ENCODE measurements at places on chromosomes 16 and 17.

DNA sequence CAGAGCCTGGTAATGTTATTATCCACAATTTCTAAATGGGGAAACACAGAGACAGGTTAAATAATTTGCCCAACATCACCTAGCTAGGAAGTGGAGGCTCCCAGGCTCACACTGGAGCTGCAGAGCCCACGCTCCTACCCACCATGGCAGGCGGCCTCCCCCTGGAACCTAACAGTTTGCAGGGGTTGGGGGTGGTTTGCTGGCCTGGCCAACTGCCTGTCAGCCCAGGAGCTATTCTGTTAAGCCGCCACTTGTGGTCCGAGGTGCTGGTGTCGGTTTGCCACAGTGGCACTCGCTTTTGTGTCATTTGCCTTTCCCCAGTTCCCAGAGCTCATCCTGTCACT, 3.6 kb downstream of the PRCD start:
- no peaks in the 10 kb centered on the region for H3K27me3 ChIP-seq
- H3K36me3 ChIP-seq = no peaks in the 10 kb centered on the region
- DNase-seq = no peak
- H3K4me1 ChIP-seq = peaks cover 20% of the 10 kb centered on the region

DNA sequence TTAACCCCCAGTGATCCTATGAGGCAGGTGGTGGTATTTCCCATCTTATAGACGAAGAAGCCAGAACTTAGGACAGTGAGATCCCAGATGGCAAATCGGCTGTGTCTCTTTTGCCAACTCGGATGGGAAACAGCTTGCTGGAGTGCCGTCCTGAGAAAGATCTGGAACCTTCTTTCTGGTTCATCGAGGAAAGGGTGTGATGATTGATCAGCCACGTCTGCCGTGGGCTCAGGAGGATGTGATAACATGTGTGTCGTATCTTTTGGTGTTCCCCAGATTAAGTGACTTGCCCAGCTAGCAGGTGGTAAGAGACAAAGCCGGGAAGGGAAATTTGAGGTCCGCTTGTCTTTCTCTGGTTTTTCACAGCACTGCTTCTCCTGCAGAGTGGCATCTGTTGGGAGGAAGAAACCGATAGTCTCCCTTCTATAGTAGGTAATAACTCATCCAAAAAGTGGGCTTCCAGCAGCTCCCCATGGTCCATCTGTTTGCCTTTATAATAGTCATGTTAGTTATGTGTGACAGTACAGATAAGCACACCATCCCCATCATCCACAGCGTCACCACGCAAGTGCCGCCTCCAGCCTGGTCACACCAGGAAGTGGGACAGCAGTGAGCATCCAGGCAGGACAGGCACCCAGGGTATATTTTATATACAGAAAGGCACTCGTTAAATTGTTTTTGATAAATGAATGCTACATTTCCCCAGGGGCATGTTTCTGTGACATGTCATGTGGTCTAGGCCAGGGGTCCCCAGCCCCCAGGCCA, 175.5 kb downstream of the KATNIP start:
- no peaks in the 10 kb centered on the region for H3K27me3 ChIP-seq
- H3K4me3 ChIP-seq = no peak overlapping the region
- H3K36me3 ChIP-seq = no peaks in the 10 kb centered on the region
- peak overlapping the region; percentile 71 for H3K27ac ChIP-seq
- peaks cover 23% of the 10 kb centered on the region for H3K4me1 ChIP-seq

DNA sequence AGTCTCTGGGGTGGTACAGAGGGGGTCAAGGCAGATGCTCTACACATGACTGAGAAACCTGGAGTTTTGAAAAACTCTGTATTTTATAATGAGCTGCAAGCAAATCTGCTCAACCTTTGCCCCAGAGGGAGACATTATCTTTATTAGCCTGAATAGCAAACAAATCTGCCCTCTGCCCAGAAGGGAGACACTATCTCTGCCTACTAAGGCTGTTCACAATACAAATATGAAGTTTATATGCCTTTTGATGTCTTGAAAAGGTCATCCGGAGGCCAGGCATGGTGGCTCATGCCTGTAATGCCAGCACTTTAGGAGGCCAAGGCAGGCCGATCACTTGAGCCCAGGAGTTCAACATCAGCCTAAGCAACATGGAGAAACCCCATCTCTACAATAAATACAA, 11.0 kb upstream of the XYLT1 start:
- no peak overlapping the region for H3K4me3 ChIP-seq
- DNase-seq = no peak
- H3K27me3 ChIP-seq = no peaks in the 10 kb centered on the region
- H3K4me1 ChIP-seq = peaks cover 7% of the 10 kb centered on the region
- H3K36me3 ChIP-seq = no peaks in the 10 kb centered on the region
- H3K27ac ChIP-seq = no peak overlapping the region

- no peaks in the 10 kb centered on the region for H3K27me3 ChIP-seq
- no peak overlapping the region for H3K27ac ChIP-seq
Measured at GRCh38 chr16:84370723-84371552, 2.6 kb downstream of the ATP2C2 start.

DNA sequence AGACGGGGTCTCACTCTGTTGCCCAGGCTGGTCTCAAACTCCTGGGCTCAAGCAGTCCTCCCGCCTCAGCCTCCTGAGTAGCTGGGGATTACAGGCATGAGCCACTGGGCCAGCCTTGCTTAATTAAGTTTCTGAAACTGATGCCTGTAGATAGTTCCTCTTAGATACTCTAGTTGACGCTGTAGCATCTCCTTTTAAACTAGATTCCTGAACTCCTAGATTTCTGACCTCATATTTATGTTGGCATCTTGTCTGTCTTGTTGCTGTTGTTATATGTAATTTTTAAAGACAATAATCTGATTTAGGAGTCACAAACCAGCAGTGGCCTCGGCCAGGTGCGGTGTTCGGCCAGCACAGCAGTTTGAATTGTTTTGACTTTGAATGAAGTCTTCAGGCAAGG, 37.5 kb downstream of the DHRS7B start:
- H3K4me1 ChIP-seq = no peaks in the 10 kb centered on the region
- no peak for DNase-seq
- no peak overlapping the region for H3K27ac ChIP-seq
- no peak overlapping the region for H3K4me3 ChIP-seq

DNA sequence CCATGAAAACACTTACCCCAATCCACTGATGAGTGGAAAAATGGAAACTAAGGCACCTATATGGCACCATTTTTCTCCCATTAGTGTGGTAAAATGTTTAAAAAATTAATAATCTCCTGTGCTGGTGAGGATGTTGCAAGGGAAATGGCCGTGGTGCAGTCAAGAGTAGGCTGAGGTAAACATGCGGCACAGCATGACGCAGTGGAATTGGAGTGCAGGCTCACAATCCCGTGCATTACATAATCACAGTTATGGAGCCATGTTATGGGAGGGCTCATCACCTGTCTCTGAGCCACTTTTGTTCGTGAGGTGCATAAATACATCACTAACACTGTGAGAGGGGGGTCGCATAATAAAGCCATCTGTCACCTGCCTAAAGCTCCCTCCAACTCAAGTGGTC, 164.4 kb upstream of the XYLT1 start:
- H3K27ac ChIP-seq = no peak overlapping the region
- no peaks in the 10 kb centered on the region for H3K4me1 ChIP-seq
- DNase-seq = no peak
- no peaks in the 10 kb centered on the region for H3K27me3 ChIP-seq
- no peaks in the 10 kb centered on the region for H3K36me3 ChIP-seq

GRCh38 chr17:62705778-62706597, 78.5 kb downstream of the MRC2 start:
- H3K4me1 ChIP-seq = no peaks in the 10 kb centered on the region
- H3K36me3 ChIP-seq = no peaks in the 10 kb centered on the region
- no peaks in the 10 kb centered on the region for H3K27me3 ChIP-seq
- no peak overlapping the region for H3K27ac ChIP-seq
- DNase-seq = no peak

DNA sequence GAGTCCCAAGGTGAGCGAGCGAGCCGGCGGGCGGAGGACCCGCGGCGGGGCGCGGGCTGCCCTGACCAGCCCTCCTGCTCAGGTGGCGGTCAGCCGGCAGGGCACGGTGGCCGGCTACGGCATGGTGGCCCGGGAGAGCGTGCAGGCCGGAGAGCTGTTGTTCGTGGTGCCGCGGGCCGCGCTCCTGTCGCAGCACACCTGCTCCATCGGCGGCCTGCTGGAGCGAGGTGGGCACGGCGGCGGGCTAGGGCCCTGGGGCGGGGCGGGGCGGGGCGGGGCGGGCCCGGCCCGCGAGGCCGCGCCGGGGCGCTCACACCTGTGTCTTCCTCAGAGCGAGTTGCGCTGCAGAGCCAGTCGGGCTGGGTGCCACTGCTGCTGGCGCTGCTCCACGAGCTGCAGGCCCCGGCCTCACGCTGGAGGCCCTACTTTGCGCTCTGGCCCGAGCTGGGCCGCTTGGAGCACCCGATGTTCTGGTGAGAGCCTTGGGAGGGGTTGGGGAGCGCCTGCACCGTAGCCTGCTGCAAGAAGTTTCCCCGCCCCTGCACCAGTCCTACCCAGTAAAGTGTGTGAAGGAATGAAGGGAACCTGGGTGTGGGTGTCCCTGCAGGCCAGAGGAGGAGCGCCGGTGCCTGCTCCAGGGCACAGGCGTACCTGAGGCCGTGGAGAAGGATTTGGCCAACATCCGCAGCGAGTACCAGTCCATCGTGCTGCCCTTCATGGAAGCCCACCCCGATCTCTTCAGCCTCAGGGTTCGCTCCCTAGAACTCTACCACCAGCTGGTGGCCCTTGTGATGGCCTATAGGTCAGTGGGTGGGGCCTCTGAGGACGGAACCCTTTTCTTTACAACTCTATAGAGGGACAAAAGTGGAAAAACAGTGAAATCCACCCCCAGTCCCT, 802 bp downstream of the SETD6 start:
- no peaks in the 10 kb centered on the region for H3K27me3 ChIP-seq
- H3K4me3 ChIP-seq = peak overlapping the region; percentile 87
- DNase-seq = peak; percentile 66
- H3K36me3 ChIP-seq = peaks cover 40% of the 10 kb centered on the region
- peaks cover 9% of the 10 kb centered on the region for H3K4me1 ChIP-seq
- H3K27ac ChIP-seq = peak overlapping the region; percentile 18

DNA sequence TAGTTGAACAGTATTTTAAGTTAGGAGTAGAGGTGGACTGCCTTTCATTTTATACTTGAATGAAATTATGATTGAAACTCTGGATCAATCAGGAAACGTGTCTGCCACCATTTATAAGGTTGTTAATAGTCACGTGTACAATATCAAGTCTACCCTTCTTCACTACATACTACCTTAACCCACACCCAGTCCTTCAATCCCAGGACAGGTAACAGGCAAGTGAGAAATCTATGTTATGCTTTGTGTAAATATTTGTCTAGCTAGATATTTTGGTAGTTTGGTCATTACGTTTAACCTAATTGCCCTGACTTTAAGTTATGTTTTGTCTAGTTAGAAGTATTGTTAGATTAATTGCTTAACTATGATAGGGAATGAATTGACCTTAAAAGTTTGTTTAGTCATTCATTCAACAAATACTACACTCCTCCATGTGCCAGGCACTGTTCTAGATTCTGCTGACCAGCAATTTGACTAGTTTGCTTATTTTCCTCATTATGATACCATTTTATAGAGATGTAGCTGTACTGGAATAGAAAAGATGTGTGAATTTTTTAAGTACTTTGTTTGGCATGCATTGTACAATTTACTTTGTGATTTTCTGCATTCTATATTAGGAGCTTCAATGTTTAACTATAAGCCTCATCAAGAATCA, 72.0 kb downstream of the NQO1 start:
- H3K36me3 ChIP-seq = peaks cover 41% of the 10 kb centered on the region
- H3K4me3 ChIP-seq = no peak overlapping the region
- no peaks in the 10 kb centered on the region for H3K27me3 ChIP-seq
- no peak overlapping the region for H3K27ac ChIP-seq
- H3K4me1 ChIP-seq = no peaks in the 10 kb centered on the region

DNA sequence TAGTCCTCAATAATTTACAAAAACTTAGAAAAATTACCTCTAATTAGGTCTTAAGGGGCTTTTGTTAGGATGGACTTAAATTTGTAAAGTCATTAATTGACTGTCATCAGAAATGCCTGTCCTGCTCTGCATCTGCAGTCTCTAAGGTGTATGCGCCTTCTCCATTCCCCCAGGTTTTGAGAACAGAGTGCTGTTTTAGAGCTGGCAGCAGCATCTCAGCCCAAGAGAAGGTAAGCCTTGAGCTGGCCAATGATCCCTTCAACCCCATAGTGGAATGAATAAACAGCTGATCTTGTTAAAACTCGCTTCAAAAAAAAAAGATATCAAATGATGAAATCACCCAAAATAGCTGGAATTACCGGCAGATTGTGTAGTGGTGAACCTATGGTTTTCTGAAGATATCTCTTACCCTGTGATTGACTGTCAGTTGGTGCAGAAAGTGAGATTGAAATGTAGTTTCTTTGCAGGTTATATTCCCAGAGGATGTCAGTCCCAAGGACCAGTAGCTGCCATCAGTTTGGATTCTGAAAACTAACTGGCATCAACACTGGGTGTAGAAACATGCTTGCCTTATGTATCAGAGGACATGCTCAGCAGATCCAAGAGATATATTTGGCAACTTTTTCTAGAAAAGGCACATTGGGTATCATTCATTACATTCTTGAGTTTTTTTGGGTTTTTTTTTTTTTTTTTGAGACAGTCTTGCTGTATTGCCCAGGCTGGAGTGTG, 25.7 kb downstream of the TRPV2 start:
- peaks cover 48% of the 10 kb centered on the region for H3K4me1 ChIP-seq
- H3K27ac ChIP-seq = no peak overlapping the region
- peaks cover 23% of the 10 kb centered on the region for H3K36me3 ChIP-seq
- H3K4me3 ChIP-seq = no peak overlapping the region
- no peaks in the 10 kb centered on the region for H3K27me3 ChIP-seq

GRCh38 chr16:87216841-87217275, 100.3 kb downstream of the C16orf95 start:
- no peaks in the 10 kb centered on the region for H3K36me3 ChIP-seq
- DNase-seq = no peak

DNA sequence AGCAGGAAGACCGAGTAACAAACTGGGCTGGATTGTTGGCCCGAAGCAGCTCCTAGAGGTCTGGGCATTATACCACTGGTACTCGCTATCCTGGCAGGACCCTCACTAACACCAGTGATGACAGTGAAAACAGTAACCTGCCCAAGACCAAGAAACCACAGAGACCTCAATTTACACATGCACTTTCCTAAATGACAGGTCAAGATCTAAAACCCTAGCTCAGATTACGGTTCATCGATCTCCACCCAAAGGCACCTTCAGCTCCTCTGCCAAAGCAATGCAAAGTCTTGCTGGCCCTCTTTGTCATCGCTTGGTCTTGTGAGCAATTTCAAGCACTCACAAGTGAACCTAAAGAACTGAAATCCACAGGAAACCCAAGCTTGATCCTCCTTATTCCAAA, 1.5 kb downstream of the PIP4K2B start:
- H3K27me3 ChIP-seq = no peaks in the 10 kb centered on the region
- peaks cover 14% of the 10 kb centered on the region for H3K36me3 ChIP-seq
- H3K4me3 ChIP-seq = no peak overlapping the region
- H3K27ac ChIP-seq = peak overlapping the region; percentile 99

DNA sequence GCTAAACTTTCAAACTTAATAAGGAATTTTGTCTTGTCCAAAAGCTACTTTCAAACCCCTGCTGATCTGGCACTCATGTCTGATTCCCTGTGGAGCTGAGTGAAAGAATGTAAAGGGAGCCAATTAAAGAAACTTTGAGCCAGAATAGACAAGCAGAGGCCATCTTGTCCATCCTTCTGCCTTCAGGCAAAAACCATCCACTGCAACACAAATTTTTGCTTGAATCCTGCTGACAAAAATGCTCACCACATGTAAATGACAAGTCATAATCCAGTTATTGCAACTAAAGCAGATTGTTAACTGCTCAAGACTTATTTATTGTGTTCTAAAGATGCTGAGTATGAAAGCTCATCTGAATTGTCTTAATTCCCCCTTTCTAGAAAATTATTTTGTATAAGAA, 124.0 kb upstream of the HLF start:
- no peaks in the 10 kb centered on the region for H3K4me1 ChIP-seq
- H3K27ac ChIP-seq = no peak overlapping the region
- no peaks in the 10 kb centered on the region for H3K36me3 ChIP-seq
- no peak overlapping the region for H3K4me3 ChIP-seq

- no peak overlapping the region for H3K4me3 ChIP-seq
- peaks cover 20% of the 10 kb centered on the region for H3K4me1 ChIP-seq
- no peaks in the 10 kb centered on the region for H3K36me3 ChIP-seq
- no peak overlapping the region for H3K27ac ChIP-seq
Measured at GRCh38 chr17:10772425-10773380, 31.2 kb downstream of the TMEM238L start.

Data from thyroid gland (tissue), 4 donors.